ENCODE measurements at places on chromosomes 5 and 9. TPM values are rescaled to one million over a fixed set of nuclear protein-coding genes. Genes with fewer than 3 reads are reported as not detected.

The NEUROG1 gene
- not detected for total RNA-seq

The DMRT3 gene
- total RNA-seq: not detected

The HMGCR gene
- 108 TPM for total RNA-seq

The GZMA gene
- total RNA-seq: not detected

The ALDH1A1 gene
- total RNA-seq: not detected

The SVEP1 gene
- total RNA-seq: 1.6 TPM

The C1QTNF3 gene
- total RNA-seq: 0.16 TPM

The NFIL3 gene
- 6.0 TPM for total RNA-seq

The MZB1 gene
- total RNA-seq: not detected

The GABRA6 gene
- not detected for total RNA-seq

The CER1 gene
- not detected for total RNA-seq

The SLC34A3 gene
- not detected for total RNA-seq

The PCDHB9 gene
- total RNA-seq: not detected

The SGCD gene
- not detected for total RNA-seq

The QRFP gene
- total RNA-seq: not detected

The AGPAT2 gene
- 52.2 TPM for total RNA-seq

The SPINK4 gene
- not detected for total RNA-seq

The LCN12 gene
- total RNA-seq: not detected

The HSPA9 gene
- 269 TPM for total RNA-seq

The FBXL7 gene
- 1.0 TPM for total RNA-seq

The ADGRV1 gene
- total RNA-seq: 0.39 TPM

The ADRB2 gene
- total RNA-seq: 11.9 TPM

The SLC36A3 gene
- total RNA-seq: not detected

The TRPM3 gene
- not detected for total RNA-seq

The C8G gene
- not detected for total RNA-seq

The GOLPH3 gene
- total RNA-seq: 48.4 TPM

The STC2 gene
- total RNA-seq: 110 TPM

The TMEM171 gene
- total RNA-seq: 1.6 TPM

The ALDH1B1 gene
- total RNA-seq: 21.1 TPM

The PCDHB11 gene
- total RNA-seq: not detected

Data from hair follicular keratinocyte (primary cell).